Progenitor cell of endocrine pancreas (in vitro differentiated cells): ENCODE measurements at places on chromosomes 2 and 18. TPM values are rescaled to one million over a fixed set of nuclear protein-coding genes. Genes with fewer than 3 reads are reported as not detected.
A peak's percentile ranks its signal among the peaks of the same experiment; 100 is the strongest.

Gene SLC4A5
- 4.1 and 5.9 TPM in 2 replicates for total RNA-seq

Gene SLC5A7
- total RNA-seq: 0.60 and 1.8 TPM in 2 replicates

Gene TRMT61B
- total RNA-seq: 22.6 and 26.0 TPM in 2 replicates

Gene MAPRE2
- 47.9 and 51.8 TPM in 2 replicates for total RNA-seq

Gene FER1L5
- 1.0 and 1.5 TPM in 2 replicates for total RNA-seq

GRCh38 chr2:191204433-191204832 lies 40.8 kb upstream of the MYO1B start:
- DNase-seq: no peak

DNA sequence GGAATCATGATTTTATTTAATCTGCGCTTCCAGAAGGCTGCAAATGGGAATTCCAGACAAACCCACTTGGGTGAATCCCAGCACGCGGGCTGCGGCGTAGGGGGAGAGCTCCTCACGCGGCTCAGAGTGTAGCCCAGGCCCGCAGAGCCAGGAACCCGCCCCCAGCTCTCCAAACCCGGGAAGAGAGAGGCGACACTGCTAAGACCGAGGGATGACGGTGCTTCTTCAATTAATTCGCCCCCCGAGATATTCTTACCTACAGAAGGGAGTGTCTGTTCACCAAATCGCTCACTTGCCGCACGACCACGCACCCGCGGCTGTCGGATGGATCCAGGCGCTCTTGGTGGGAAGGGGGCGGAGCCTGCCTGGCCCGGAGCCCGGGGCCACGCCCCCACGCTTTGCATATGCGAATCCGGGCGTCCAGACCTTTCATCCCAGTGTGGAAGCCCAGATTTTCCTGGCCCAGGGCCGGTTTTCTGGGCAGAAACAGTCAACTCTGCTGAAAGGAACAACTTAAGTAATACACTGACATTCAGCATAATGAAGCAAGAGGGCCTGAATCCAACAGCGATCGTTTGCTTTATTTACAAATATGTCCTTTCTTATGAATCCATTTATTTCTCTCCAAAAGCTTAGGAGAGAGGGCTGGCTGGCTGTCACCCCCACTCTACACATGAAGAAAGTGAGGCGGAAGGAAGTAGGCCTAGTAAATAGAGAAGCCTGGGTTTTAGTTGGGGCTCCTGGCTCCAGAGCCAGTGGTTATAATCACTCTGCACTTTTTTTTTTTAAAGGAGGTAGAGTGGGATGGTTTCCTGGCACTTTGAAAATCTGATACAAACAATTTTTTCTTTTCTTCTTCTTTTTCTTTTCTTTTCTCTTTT lies at the start of gene SLC19A3:
SLC19A3 (minus strand) TSS at position 342 of the 881 bp plus-strand sequence. CDS start 15,710 bp downstream, outside the sequence.
- DNase-seq: peak; percentile 69

- no peak for DNase-seq
Measured at GRCh38 chr2:185130685-185131084, 532.4 kb downstream of the ZNF804A start.

- no peak for DNase-seq
Measured at GRCh38 chr2:45237850-45238542, 228.7 kb upstream of the SIX2 start.

- no peak for DNase-seq
Measured at GRCh38 chr18:36372903-36373311, 75.4 kb downstream of the FHOD3 start.

DNA sequence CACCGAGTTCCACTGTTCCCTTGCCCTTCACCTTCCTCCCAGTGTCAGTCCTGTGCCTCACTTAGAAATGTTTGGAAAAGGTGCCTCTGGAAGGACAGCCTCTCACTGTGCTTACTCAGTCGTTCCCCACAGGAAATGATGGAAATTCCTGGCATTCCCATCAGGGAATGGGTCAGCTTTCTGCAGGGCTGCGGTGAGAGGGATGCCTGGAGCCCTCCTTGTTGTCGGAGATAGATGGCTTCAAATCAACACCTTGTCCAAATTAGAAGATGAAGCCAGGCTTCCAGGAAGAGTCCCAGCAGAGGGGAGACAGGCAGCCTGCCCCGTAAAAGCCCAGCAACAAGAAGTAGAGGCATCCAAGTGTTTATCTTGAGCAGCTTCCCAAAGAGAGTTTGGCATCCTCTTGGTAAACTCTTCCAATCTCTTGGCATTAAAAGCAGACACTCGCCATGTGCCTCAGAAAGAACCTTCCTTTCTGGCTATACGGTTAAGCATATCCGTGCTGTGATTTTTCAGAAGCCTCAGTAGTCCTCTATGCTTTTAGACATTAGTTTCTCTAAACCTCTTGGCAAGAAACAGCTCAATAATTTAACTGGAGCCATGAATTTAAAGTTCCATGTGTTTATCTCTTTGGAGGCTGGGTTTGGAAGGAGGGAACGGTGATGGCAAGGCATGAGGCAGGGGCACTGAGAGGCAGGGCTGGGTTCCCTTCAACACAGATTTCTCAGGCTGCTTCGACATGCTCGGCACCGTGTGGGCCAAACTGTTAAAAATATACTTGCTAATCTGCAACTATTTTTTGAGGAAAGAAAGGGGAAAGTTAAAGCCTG lies 25.1 kb downstream of the COLEC12 start:
- DNase-seq: no peak

GRCh38 chr18:7021994-7022840 lies 95.4 kb downstream of the LAMA1 start:
- DNase-seq: no peak

- DNase-seq: no peak
Measured at GRCh38 chr2:137173463-137173862, 408.1 kb downstream of the THSD7B start.

DNA sequence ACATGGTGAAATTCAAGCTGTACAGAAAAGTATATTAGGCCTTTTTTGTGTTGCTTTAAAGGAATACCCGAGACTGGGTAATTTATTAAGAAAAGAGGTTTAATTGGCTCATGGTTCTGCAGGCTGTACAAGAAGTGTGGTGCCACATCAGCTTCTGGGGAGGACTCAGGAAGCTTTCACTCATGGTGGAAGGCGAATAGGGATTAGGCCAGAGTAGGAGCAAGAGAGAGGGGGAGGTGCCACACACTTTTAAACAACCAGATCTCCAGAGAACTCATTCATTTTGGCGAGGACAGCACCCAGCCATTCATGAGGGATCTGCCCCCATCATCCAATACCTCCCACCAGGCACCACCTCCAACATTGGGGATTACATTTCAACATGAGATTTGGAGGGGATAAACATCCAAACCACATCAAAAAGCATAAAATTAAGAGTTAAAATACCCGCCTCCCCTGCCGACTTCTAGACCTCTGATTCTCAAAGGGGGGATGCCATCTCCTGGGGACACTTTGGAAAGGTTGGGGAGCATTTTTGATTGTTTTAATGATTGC lies 15.1 kb upstream of the LIPG start:
- DNase-seq: no peak

DNA sequence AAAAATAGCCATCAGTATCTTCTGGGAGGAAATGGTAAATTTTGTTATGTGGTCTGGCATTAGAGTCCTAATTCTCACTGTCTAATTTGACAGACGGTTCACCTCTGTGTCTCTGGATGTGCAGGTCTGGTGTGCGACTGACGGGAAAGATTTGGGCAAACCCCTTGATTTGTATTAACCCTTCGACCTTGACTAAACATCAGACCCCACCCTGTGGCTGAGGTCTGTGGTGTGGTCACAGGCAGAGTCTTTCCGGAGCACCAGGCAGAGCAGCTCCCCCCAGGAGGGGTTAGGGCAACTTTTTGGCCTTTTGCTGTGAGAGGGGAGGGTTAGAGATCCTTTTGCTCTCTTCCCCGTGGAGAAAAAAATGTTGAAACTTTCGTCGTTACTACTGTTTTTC lies 6.4 kb downstream of the TWIST2 start:
- no peak for DNase-seq

GRCh38 chr2:127578411-127578810 lies 42.9 kb downstream of the MYO7B start:
- DNase-seq: no peak

GRCh38 chr2:42102591-42103450 lies 55.0 kb downstream of the PKDCC start:
- DNase-seq: peak; percentile 47

GRCh38 chr2:231926180-231926741 lies at the start of gene NPPC:
Gene NPPC (minus strand): TSS chr2:231926396. CDS start chr2:231926249, 147 bp downstream.
- DNase-seq: peak; percentile 75

DNA sequence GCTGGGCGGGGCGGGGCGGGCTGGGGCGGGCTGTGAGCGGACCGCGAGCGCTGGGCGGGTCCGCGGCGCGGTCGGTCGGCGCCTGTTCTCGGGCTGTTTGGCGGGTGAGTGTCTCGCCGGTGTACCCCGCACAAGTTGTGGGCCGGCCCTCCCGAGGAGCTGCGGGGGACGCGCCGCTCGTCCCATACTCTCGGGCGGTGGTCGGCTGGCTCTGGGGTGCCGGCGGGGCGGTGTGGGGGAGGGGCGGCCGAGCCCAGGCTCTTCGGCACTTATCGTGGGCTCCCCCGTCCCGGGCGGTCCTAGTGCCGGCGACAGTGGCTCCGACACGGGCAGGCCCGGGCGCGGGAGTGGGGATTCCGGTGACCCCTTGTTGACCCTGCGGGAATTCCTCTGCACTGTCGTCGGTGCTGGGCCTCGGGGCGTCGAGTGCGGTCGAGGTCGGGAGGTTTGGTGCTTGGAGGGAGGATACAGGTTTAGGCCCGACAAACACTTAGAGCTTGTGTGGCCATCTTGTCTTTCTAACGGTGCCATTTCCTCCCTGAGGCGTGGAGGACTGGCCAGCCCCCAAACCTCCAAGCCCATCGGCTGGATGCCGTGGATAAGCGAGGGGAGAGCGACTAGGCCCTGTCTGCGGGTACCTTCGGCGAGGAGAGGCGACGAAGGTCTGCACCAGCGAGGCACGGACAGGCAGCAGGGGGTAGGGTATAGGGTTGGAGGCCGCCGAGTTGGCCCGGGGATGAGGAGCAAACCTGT lies at the start of gene SEPTIN2:
SEPTIN2 (plus strand) TSS at position 47 of the 753 bp plus-strand sequence. CDS start 8,308 bp downstream, outside the sequence.
- no peak for DNase-seq

DNA sequence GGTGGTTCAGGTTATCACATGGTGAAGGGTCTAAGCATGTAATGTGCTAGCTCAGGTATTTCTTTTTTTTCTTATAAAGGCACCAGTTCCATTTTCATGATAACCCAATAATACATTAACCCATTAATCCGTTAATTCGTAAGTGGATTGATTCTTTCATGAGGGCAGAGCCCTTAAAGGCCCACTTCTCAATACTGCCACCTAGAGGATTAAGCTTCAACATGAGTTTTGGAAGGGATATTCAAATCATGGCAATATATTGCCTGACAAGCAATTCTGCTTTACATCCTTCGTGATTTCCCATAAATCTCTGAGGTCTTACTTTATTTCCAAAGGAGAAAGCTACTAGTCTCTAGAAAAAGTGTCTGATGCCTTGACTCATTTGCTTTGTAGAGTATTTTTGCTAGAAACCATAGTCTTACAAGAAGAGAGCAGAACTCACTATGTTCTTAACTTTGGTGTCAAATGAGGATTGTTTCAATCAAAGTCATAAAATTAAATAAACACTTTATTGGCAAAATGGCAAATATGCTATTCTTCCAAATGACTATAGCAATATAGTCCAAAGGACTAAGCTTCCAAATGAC lies 271.3 kb downstream of the KCNS3 start:
- no peak for DNase-seq

GRCh38 chr18:74977041-74977440 lies 231.9 kb downstream of the PTGR3 start:
- DNase-seq: no peak

- DNase-seq: no peak
Measured at GRCh38 chr2:185316383-185316782, 422.2 kb upstream of the FSIP2 start.

DNA sequence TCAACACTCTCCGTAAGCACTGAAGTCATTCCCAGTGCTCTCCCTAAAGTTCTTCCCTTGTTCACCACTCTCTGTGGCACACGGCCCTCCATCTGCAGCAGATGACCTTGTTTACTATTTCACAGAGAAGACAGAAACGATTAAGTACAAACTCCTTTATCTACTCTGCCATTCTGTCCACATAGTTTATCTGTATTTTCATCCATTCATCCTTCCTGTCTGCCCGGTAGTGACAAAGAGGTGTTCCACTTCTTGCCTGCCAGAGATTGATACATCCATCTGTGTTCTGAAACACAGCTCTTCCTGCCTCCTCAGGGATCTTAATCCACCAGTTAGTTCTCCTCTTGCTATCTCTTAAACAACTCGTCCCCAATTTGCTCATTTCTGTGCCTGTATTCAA lies 77.9 kb upstream of the CD226 start:
- DNase-seq: no peak

DNA sequence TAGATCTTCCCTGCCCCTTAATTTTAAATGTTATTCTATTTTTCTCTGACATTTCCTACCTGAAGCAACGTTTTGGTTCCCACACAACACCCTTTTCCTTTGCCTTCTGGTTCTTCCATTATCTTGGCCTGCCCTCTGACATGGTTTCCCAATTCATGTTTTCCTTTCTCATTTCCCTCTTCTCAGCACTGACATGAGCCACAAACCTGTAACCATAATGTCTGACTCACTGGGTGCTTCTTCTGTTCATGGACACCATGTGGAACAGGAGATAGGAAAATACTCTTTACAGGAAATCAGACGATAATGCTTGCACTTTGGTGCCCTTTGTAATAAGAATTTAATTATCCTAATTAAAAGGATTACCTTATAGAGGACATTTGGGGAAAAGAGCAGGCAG lies 142.0 kb downstream of the ZEB2 start:
- no peak for DNase-seq

DNA sequence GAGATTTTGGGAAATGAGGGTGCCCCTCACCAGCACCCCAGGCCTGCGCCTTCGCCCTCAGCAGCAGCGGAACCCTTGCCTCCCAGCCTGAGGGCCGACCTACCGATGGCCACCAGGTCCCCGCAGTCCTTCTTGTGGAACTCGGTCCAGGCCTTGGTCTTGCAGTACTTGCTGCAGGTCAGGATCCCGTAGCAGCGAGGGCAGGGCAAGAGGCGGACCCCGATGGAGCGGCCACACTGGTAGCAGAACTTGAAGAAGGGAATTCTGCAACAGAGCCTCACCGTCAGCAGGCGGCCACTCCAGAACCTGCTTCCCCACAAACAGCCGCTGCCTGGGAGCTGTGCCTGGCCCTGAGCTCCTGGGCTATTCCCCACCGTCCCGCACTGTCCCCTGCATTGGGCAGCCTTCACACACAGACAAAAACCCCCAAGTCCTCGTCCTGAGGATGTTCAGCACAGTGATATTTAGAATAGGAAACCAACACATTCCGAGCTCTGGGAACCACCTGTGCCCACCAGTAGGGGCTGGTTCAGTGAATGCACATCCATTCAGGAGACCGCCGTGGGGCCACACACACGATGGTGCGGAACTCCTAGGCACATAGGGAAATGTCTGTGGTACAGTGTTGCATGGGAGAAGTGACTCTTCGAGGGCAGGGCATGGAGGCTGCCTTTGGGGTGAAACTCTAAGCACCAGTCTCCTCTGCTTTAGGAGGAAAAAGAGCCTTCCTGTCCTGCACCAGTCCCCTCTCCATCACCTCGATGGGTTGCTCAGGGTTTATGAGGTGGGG lies 45.6 kb downstream of the GPC1 start:
- DNase-seq: no peak

- no peak for DNase-seq
Measured at GRCh38 chr2:201883606-201884369, 77.5 kb downstream of the CDK15 start.

- DNase-seq: no peak
Measured at GRCh38 chr2:107088156-107088555, 202.2 kb upstream of the ST6GAL2 start.
